ENCODE measurements at places on chromosomes 1 and 21. TPM values are rescaled to one million over a fixed set of nuclear protein-coding genes. Genes with fewer than 3 reads are reported as not detected.

INKA2 gene
- total RNA-seq, result 1.8 TPM

VASH2 gene
- total RNA-seq, result 1.1 TPM

PRELP gene
- 35.2 TPM for total RNA-seq

BMP8B gene
- total RNA-seq, result 1.2 TPM

TMPRSS15 gene
- not detected for total RNA-seq

C1orf53 gene
- total RNA-seq, result not detected

FCAMR gene
- 2.4 TPM for total RNA-seq

SFT2D2 gene
- total RNA-seq, result 48.1 TPM

SV2A gene
- total RNA-seq, result 1.9 TPM

TCHH gene
- not detected for total RNA-seq

TTC22 gene
- 39.8 TPM for total RNA-seq

KRTAP21-2 gene
- not detected for total RNA-seq

LCK gene
- 8.7 TPM for total RNA-seq

PDZK1IP1 gene
- total RNA-seq, result 228 TPM

GBP5 gene
- total RNA-seq, result not detected

S100B gene
- total RNA-seq, result 37.2 TPM

SPRR3 gene
- not detected for total RNA-seq

BOLA1 gene
- 28.1 TPM for total RNA-seq

HPCAL4 gene
- total RNA-seq, result 0.14 TPM

BGLAP gene
- total RNA-seq, result 2.1 TPM

SLC2A5 gene
- total RNA-seq, result 21.3 TPM

COL24A1 gene
- total RNA-seq, result 0.68 TPM

GREM2 gene
- 2.8 TPM for total RNA-seq

MAGI3 gene
- total RNA-seq, result 94.3 TPM

SWT1 gene
- 8.6 TPM for total RNA-seq

WNT2B gene
- 7.9 TPM for total RNA-seq

NBPF15 gene
- 11.5 TPM for total RNA-seq

SELP gene
- 1.8 TPM for total RNA-seq

FCRL6 gene
- total RNA-seq, result 1.4 TPM

CACHD1 gene
- 2.2 TPM for total RNA-seq

CHRM3 gene
- 29.5 TPM for total RNA-seq

RGS18 gene
- total RNA-seq, result 1.1 TPM

ADORA3 gene
- 2.9 TPM for total RNA-seq

Measured in transverse colon (tissue), 4 donors.